Hypothalamus (tissue), 51 donors: ENCODE measurements at places on chromosomes 11 and 22.

DNA sequence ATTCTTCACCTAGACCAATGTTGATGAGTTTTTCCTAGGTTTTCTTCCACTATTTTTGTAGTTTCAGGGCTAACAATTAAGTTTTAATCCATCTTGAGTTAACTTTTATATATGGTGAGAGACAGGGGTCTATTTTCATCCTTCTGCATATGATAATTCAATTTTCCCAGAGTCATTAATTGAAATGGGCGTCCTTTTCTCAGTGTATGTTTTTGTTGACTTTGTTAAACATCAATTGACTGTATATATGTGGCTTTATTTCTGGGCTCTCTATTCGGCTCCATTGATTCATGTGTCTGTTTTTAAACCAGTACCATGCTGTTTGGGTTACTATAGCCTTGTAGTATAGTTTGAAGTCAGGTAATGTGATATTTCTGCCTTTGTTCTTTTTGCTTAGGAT lies 282.1 kb downstream of the INSC start:
- no peak for DNase-seq

- no peak for DNase-seq
Observed at GRCh38 chr22:20949698-20950183, 17.3 kb upstream of the AIFM3 start.

DNA sequence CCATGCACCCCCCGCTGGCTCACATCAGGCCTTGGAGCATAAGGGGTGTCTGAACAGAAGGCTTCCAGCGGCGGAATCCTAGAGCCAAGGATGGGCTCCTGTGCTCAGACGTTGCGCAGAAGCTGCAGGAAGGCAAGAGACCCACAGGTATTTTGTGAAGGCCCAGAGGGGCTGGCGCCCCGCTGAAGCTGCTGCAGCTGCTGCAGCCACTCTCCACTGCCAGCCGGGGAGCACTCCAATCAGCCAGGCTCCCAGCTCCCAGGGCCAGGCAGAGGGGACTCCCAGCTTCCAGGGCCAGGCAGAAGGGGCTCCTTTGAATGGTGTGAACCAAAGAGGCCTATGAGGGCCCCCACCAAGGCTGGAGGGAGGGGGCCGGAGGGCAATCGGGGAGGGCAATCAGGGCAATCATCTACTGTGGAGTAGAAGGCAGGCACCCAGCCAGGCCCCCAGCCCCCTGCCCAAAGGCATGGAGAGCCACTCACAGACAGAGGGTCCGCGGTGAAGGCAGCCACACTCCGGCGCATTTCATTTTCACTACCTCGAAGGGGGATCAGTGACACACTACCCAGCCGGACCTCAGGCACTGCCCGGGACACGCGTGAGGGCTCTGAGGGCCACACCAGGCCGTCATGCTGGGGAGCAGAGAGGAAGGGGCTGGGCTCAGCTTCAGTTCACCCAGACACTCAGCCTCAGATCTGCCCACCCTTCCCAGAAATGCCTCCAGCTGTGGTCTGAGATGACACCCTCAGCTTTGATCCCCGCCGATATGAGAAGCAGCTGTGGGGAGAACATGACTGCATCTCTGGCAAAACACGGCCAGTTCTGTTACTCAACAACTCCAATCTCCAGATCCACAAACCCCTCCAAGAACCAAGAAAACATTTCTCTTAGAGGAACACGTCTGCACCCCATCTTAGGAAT lies 11.6 kb upstream of the PDE2A start:
- DNase-seq = no peak

DNA sequence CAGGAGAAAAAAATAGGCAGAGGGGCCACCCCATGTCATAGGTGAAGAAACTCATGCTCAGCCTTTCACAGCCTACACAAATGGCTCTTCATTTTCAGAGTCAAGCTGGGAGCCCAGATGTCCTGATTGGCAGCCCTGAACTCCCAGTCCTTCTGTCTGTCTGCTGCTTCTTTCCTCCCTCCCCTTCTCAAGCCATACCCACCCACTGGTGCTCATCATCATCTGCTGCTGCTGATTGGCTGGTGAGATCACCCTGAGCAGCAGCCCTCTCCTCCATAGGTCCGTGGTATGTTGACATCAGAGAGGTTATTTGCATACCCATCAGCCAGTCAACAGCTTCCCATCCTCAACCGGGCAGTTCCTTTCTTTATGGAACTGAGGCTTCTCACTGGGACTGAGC lies 46.1 kb upstream of the PRDM11 start:
- no peak for DNase-seq

- no peak for DNase-seq
Observed at GRCh38 chr22:17990942-17991341, 33.4 kb downstream of the MICAL3 start.

GRCh38 chr11:86383041-86383955 lies 8.6 kb downstream of the CCDC81 start:
- DNase-seq = no peak

GRCh38 chr11:84865257-84865656 lies 761.9 kb downstream of the DLG2 start:
- no peak for DNase-seq

- DNase-seq = no peak
Observed at GRCh38 chr11:27394781-27395228, 31.8 kb upstream of the CCDC34 start.

GRCh38 chr11:14612694-14613093 lies 30.9 kb upstream of the PDE3B start:
- DNase-seq = no peak

DNA sequence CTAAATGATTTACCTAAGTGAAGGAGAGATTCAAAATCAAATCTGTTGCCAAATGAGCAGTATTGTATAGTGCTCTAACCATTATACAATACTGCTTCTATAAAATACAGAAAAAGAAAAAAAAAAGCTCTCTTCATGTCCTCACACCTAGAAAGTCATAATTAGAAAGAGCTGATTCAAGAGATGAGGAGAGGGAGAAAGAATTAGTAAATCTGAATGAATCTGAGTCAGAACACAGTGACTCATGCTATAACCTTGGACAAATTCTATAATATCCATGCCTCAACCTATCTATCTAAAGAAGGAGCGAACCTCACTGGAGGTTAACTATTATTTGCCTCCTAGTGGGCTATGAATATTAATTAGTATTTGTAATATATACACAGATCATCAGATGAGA lies 29.4 kb downstream of the AMBRA1 start:
- DNase-seq = no peak

- no peak for DNase-seq
Observed at GRCh38 chr11:85922367-85922766, 67.2 kb downstream of the CCDC83 start.

DNA sequence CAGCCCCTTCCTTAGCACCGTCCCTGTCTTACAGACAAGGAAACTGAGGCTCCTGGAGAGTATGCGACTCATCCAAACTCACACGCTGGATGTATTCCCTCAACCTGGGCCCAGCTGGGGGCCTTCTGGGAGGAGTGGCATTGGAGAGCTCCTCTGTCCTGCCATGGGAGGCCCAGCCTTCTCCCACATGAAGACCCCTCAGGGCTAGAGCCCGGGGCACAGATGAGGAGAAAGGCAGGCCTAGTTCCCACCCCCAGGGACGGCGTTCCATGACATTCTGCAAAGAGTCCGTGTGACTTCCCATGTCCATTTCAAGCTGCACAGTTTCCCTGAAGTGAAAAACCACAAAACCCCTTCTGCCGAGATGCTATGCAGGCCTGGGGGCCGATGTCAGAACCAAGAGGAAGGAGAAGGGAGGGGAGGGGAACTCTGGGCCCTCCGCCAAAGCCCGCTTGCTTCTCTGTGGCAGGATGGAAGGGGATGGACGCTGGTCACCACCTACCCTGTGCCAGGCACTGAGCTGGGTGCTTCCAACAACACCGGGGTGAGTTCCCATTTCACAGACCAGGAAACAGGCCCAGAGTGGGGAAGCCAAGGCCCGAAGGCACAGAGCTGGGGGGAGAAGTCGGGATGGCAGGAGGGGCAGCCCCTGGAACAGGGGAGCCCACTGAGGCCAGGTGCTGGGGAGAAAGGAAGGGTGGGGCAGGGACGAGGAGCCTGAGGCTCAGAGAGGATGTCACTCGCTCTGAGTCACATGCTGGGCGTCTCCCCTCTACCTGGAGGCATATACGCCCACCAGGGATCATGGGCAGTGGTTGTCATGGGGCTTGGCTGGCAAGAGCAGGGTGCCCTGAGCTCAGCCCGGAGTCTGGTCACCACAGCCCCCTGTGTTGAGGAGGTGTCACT lies 15.7 kb downstream of the RAC2 start:
- no peak for DNase-seq
